MG63 (cell line): ENCODE measurements at places on chromosomes 3 and 15. TPM values are rescaled to one million over a fixed set of nuclear protein-coding genes. Genes with fewer than 3 reads are reported as not detected.
A peak's percentile ranks its signal among the peaks of the same experiment; 100 is the strongest.

GRCh38 chr15:77014132-77015081 lies 19.5 kb downstream of the PSTPIP1 start:
- no peak for DNase-seq

- no peak for DNase-seq
These were observed 8.8 kb downstream of the EMC4 start for GRCh38 chr15:34233614-34234013.

DNA sequence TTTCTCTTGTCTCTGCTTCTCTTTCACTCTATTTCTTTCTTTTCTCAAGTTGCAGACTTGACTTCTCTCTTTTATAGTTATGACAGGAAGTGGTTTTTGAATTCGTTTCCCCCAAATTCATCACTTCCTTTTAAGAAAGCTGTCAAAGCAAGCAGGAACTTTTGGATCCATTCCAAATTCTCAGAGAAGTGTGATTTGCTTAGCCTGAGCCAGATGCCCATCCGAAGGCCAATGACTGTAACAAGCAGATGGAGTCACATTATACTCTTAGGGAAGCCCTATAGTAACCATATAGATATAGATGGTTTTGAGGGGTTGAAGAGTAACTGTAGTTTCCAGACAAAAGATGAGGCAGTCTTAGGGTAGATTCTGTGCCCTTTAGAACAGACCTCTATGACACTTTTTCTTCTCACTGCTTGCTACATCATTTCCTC lies 592.0 kb upstream of the KCNMB2 start:
- DNase-seq: no peak

DNA sequence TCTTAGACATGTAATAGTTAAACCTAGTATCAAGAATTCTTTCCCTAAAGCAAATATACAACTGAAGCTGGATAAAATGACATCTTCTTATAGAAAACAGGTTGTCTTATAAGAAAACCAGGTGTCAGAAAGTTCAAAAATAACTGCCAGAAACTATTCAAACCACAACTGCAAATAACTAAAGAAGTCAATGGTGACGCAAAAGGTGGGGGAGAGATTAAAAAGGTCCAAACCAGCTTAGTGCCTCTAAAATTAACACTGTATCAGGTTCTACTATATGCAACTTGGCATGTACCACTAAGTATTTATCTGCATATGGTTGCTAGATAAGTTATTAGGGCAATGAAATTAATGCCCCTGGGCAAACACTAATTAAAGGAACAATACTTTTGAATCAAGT lies 136.8 kb downstream of the TBL1XR1 start:
- DNase-seq: no peak

GRCh38 chr15:27842526-27842925 lies 256.6 kb downstream of the OCA2 start:
- peak; percentile 9 for DNase-seq

DNA sequence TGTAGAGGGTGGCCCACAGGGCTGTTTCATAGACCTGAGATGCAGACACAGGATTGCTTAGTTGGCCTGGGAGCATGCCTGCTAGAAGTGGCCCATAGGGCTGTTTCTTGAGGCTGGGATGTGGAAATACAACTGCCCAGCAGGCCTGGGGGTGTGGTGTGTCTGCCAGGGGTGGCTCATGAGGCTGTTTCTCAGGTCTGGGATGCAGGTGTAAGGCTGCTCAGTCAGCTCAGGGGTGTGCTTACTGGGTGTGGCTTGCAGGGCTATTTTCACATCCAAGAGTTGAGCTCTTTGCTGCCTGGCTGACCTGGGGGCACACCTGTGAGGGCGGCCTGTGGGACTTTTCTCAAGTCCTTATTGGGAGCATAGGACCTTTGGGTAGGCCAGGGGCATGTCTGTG lies 131.3 kb downstream of the DOCK3 start:
- DNase-seq: no peak

GCSAM gene
- not detected in 2 replicates for total RNA-seq

CEP152 gene
- 2.3 and 7.4 TPM in 2 replicates for total RNA-seq

DNA sequence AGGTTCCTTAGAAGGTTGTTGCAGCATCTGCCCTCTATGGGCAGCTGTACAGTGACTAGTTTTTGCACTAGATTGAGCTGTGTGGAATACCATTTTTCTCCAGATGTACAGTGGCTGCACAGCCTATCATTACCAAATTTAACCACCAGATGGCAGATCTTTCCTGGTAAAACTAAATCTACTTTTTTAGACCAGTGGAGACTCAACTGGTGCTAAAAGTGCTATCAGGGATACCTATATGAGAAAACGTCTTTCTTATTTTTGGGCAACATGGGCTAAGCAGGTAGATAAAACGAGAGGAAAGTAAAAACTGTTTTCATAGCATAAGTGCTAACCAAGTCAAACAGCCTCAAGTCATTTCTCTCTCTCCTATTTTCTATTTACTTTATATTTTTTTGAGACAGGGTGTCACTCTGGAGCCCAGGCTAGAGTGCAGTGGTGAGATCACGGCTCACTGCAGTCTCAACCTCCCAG lies 21.2 kb downstream of the IGSF10 start:
- DNase-seq: peak; percentile 22

GPR160 gene
- total RNA-seq: 1.3 and 4.3 TPM in 2 replicates

DNA sequence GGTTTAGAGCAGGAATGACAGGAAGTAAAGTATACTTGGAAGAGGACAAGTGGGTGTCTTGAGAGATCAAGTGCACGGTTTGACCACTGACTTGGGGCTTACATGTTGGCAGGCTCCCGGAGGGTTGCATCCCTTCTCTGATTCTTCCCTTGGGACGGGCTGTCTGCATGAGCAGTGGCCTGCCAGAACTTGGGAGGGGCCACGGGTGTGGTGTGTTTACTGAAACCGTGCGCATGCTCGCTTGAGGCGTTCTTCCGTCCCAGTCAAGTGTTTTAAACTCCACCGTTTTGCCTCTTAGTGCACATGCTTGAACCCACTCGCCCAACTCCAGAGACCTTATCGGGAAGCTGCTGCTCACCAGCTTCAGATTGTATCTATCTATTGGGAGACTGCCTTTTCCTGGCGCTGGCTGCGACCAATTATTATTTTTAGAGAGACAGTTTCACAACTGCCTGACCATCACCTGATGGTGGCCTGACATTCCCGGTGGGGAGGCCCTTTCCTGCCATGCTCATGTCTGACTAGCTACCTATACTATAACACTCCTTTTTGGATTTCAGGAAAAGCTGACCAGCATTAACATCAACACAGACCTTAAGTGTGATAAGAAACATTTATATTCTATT lies 14.9 kb upstream of the C3orf22 start:
- no peak for DNase-seq

DNA sequence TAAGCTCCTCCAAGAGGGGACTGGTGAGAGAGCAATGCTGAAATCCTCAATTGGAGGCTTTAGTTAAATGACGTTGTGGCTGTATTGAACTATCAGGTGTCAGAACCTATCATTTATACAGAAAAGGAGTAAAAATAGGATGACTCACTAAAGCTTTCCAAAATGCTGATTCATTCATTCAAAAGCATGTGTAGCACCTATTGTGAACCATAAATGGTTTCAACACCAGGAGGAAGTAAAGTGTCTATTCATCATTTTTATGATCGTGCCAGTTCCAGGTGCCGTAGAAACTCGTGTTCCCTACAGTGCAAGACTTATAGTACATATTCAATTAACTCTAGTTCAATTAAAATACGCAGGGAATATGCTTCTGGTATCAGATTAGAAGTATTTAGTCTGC lies 66.5 kb upstream of the ARRDC4 start:
- DNase-seq: no peak

WDR93 gene
- total RNA-seq: 0.13 TPM in 1 of 2 replicates, not detected in the other

GRCh38 chr15:68224108-68224507 lies 5.4 kb downstream of the CLN6 start:
- no peak for DNase-seq

GOLGA6L7 gene
- not detected in 2 replicates for total RNA-seq

IL5RA gene
- total RNA-seq: not detected in 2 replicates

EPHB3 gene
- total RNA-seq: 1.8 and 8.7 TPM in 2 replicates

CDHR4 gene
- total RNA-seq: 0.10 TPM in 1 of 2 replicates, not detected in the other

- no peak for DNase-seq
These were observed 322.2 kb upstream of the RBMS3 start for GRCh38 chr3:28958656-28959055.

SLC7A14 gene
- not detected in 2 replicates for total RNA-seq
